ENCODE measurements at places on chromosomes 16 and 17. TPM values are rescaled to one million over a fixed set of nuclear protein-coding genes. Genes with fewer than 3 reads are reported as not detected.

GRCh38 chr17:33045216-33045615 is 53.6 kb downstream of the SPACA3 start:
- no peak for DNase-seq

DNA sequence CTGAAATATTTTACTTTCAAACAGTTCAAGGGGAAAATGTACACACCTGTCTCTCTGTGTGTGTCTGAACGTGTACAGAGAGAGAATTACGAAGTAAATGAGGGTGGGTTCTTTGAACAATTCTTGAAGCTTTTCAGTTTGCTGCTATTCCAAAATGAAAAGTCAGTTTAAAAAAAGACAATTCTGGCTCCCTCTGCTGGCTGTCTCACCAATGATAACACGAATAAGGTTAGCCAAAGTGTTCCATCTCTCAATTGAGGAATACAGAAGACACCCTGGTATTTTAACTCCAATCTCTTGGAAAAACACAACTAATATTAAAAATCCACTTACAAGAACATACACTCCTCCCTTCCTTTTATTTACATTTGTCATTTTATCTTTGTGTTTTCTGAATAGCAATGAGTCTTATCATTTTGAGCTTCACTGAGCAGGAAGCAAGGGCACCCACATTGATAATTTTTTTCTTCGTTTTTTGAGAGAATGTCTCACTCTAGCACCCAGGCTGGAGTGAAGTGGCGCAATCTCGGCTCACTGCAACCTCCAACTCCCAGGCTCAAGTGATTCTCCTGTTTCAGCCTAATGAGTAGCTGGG is 20.5 kb downstream of the EFTUD2 start:
- peak; percentile 47 for DNase-seq

- DNase-seq: peak; percentile 34
Observed at GRCh38 chr17:1229349-1229899, 40.8 kb upstream of the BHLHA9 start.

GRCh38 chr16:84766978-84767773 is 52.6 kb upstream of the CRISPLD2 start:
- no peak for DNase-seq

DNA sequence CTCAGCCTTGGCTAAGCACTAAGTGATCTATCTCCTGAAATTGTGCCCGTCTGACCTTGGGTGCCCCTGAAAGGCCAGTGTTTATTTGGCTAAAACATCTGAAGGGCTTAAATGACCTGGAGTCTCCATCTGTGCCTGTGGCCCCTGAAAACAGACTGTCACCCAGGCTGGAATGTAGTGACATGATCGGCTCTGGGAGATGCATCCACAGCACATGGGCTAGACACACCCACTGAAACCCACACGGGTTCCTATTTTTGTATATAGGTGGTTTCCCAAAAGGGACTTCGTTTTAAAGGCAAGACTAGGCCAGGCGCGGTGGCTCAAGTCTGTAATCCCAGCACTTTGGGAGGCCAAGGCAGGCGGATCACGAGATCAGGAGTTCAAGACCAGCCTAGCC is 13.5 kb downstream of the CEP295NL start:
- DNase-seq: no peak

DNA sequence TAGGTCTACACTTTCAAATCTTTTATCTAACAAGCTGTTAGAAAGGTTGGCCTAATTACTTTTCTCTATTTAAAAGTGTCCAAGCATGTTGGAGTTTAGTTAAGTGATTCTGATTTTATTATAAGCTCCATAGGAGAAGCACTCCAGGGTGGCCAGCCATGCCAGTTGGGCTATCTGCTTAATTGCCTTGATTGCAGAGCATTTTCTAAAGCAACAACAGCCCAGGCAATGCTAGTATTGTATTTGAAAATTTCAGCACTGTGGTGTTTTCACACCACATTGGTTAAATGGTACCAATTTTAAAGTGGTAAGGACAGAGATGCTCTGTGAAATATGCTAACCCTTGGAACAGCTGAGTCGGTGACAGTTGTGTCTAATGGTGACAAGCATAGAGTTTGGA is 510.5 kb upstream of the CDH8 start:
- DNase-seq: no peak

GRCh38 chr16:11639925-11640899 is 28.0 kb upstream of the SNN start:
- peak; percentile 90 for DNase-seq

DNA sequence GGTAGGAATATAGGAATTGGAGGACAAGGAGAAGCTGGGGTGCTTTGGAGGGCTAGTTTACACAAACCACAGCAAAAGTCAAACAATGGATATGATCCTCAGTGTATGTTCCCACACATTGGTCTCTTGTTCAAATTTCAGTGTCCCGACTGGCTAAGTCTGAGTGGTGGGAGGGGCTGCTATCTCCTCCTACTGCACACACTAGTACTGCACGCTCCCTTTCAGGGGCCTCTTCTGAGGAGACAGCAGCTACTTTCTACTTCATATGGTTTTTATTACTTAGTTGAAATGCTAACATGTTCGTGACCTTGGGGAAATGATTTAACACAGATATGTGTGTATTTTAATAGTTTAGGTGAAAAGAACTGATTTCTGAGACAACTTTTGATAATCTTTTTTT is 18.8 kb upstream of the KRT10 start:
- no peak for DNase-seq

GRCh38 chr17:44775838-44776621 is 17.2 kb downstream of the ADAM11 start:
- no peak for DNase-seq

DNA sequence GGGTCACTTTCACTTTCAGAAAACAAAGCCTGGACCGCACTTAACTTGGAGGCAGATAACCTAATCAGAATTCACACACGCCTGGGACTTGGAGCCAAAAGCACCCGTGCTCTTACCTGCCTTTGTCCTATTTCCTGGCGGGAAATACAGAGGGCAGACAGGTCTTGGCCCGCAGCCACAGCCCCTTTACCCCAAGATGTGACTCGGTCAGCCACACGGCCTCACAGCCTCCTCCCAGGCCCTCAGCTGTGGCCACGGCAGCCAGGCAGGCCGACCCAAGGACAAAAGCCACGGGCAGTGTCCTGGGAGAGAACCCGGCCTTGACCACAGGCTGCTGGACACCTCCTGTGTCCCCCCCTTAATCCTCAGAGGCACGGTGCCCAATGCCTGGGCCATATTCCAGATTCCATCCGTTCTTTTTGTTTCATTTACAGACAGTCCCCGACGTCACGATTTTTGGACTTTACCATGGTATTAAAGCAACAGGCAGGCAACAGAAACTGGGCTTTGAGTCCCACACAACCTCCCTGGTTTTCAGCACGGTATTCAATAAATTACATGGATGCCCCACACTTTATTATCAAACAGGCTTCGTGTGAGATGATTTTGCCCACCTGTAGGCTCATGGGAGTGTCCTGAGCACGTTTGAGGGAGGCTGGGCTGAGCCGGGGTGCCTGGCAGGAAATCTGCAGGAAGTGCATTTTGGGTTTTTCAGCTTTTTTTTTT is 30.1 kb upstream of the GAA start:
- DNase-seq: peak; percentile 31

DNA sequence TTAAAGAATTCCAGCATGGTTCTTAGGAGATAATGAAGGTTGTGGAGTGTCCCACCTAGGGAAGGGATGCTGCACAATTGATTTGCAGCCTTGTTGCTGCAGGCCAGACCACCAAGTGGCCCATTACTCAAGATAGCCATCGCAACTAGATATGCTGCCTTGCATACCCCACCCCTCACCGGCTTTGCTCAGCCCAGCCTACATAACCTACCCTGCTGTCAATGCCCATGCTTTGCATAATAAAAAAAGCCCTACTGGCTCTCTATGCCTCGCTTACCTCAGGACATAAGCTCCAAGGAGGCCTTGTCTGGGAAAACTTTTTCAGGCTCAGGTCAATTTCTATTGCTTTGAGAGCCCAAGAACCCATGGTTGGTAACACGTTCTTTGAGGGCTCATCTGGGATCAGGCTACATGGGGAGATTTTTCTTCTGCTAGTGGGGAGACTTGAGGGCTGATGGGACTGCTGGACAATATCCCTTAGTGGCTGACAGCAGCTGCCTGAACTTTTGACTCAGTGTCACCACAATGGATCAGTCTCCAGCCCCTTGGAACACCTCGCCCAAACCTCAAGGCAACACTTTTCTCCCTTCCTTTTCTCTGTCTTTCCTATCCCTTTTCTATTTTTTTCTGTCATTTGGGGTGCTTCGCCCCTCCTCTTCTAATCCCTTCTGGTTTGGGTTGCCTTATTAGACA is 38.3 kb downstream of the SCPEP1 start:
- DNase-seq: no peak

GRCh38 chr17:46810837-46811236 is 7.7 kb downstream of the WNT3 start:
- DNase-seq: no peak

- peak; percentile 23 for DNase-seq
Observed at GRCh38 chr16:72311426-72311825, 139.5 kb upstream of the PMFBP1 start.

- DNase-seq: no peak
Observed at GRCh38 chr17:80830020-80830780, 161.4 kb upstream of the CHMP6 start.

DNA sequence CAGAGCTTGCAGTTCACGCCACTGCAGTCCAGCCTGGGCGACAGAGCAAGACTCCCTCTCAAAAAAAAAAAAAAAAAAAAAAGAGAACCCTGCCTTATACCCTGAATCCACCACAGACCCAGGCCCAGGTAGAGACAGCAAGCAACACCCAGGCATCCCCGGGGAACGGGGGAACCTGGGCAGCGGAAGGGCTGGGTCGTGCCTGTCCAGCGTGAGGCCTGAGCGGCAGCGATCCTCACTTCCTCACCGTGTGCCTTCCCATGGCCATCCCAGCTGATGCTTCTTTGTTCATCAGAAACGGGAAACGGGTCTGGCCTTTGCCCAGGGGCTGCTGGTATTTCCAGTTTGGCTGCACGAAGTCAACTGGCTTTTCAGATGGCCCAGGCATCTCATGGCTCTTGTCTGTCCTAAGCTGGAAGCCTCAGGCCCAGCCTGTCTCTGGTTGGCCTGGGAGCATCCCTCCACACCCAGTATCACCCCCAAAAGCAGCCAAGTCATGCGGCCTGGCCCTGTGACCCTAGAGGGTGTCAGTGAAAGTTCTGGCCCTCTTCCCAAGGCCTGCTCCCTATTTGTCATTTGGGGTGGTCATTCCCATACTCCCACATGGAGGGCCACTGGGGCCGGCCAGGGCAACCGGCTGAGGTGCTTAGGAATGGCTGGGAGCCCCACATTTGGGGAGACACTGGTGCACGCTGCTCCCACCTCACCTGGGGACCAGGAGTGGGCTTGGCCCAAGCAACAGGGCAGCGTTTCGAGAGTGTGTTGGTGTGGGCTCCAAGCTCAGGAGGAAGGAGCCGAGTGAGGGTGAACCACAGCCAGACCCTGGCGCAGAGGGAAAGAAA is 20.1 kb downstream of the FAM83G start:
- no peak for DNase-seq

DNA sequence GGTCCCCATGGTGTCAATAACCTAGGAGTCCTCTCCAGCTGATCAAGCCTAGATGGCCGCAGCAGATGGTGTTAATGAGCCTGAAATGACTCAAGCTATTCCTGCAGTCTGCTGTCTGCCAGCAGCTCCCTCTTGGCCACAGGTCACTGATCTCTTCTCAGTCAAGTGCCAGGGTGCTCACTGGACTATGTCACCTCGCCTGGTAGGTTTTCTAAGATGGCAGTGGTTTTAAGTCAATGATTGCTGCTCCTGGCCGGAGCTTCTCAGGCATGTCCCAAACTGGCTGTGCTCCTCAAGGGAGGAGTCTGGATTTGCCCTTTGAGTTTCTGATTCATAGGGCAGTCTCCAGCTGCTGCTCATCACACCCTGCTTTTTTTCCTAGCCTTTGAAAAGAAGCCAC is 58.6 kb upstream of the SHISA6 start:
- DNase-seq: no peak

- no peak for DNase-seq
Observed at GRCh38 chr16:78200023-78200389, 100.6 kb downstream of the WWOX start.

DNA sequence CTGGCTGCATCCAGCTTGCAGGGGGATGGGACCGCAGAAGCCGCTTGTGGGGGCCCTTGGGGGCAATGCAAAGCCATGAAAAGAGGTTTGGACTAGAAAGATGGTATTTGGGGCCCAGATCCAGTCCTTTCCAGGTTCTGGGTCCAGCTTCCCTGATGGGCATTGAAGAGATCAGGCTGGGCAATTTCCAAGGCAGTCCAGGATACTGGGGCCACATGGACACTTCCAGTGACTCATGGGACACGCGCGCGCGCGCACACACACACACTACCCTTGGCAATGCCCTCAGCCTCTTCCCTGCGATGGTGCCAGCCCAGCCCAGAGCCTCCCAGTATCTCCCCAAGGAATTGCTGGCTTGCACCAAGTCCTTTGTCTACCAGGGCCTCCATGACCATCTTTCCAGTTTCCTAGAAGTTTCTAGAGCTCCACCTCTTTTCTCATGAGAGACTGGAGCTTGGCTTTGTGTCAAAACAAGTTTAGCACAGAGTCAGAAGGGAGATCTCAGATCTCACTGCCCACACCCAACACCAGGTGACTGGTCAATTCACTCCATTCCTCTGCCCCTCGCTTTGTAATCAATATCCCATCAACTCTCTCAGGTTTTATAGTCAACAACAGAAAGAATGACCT is 44.3 kb downstream of the WNT3 start:
- no peak for DNase-seq

SLC16A6 gene
- total RNA-seq: 0.48 TPM

NPIPA8 gene
- total RNA-seq: not detected

IRX6 gene
- 0.26 TPM for total RNA-seq

SNX20 gene
- total RNA-seq: not detected

CCL16 gene
- total RNA-seq: not detected

IGF2BP1 gene
- total RNA-seq: 16.0 TPM

TP53I13 gene
- total RNA-seq: 64.1 TPM

MT1G gene
- total RNA-seq: not detected
